ENCODE measurements at places on chromosomes 4 and X. TPM values are rescaled to one million over a fixed set of nuclear protein-coding genes. Genes with fewer than 3 reads are reported as not detected.

GRCh38 chr4:81565142-81565870, 93.6 kb upstream of the RASGEF1B start:
- peak; percentile 55 for DNase-seq

- no peak for DNase-seq
Observed at GRCh38 chr4:88457307-88458103, 586 bp downstream of the HERC5 start.

DNA sequence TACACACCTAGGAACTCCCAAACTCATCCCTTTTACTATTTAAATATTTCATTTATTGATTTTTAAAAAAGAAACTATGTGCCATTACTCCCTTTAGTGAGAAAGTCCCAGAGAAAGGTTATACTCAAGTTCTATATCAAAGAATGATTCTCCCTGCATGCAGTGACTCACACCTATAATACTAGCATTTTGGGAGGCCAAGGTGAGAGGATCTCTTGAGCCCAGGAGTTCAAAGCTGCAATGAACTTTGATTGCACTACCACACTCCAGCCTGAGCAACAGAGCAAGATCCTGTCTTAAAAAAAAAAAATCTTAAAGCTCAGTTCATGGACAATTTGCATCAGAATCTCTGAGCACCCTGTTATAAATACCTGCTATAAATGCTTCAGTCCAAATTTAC, 9.2 kb upstream of the RBPJ start:
- no peak for DNase-seq

DNA sequence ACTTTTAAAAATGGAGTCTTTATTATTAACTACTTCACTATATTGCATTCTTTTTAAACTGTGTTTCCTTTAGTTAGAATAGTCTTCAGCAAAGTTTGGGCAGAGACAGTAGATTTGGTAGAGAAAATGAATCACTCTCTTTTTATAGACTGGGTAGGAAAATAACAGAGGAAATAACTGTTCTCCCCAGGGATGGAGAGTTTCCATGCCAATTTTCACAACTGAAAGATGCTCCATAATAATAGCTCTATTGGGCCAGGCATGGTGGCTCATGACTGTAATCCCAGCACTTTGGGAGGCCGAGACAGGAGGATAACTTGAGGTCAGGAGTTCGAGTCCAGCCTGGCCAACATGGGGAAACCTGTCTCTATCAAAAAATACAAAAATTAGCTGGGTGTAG, 13.1 kb downstream of the HSD17B13 start:
- no peak for DNase-seq

DNA sequence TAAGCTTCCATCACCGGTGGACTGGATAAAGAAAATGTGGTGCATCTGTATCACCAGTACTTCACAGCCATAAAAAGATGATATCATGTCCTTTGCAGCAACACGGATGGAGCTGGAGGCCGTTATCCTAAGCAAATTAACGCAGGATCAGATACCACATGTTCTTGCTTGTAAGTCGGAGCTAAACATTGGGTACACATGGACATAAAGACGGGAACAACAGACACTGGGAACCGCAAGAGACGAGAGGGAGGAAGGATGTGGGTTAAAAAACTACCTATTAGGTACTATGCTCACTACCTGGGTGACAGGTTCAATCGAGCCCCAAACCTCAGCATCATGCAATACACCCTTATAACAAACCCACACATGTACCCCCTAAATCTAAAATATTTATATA, 16.3 kb upstream of the IDS start:
- DNase-seq = no peak

Gene MAGT1
- total RNA-seq = 38.4 TPM

Gene MMRN1
- 31.9 TPM for total RNA-seq

Gene AFF2
- 4.6 TPM for total RNA-seq

Gene SATL1
- 0.15 TPM for total RNA-seq

Gene DCAF8L2
- total RNA-seq = not detected
